ENCODE measurements at places on chromosomes 5 and 9.

DNA sequence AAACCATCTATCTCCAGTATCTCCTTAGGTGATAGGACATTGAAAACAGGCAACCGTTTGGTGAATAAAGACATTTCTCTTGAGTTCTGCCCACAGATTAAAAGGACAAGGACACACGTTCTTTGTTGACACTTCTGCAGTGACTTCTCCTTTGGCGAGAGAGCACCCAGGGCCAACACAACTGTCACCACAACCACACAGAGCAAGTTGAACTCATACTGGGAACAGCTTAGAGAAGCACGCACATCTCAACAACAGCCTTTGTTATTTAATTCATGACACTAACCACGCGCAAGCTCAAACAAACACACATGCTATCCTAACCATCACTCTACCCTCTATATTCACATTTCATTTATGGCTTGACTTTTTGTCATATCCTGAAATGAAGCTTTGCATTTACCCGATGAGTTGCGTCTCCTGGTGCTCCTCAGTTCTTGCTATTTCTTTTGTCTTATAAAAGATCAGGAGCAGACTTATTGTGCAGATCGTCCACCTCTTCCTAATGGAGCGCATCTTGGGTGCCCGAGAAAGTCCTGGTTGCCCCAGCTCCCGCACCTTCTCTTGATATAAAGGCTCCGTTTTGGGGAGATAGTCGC lies 543 bp downstream of the ST8SIA4 start:
- no peak for DNase-seq

DNA sequence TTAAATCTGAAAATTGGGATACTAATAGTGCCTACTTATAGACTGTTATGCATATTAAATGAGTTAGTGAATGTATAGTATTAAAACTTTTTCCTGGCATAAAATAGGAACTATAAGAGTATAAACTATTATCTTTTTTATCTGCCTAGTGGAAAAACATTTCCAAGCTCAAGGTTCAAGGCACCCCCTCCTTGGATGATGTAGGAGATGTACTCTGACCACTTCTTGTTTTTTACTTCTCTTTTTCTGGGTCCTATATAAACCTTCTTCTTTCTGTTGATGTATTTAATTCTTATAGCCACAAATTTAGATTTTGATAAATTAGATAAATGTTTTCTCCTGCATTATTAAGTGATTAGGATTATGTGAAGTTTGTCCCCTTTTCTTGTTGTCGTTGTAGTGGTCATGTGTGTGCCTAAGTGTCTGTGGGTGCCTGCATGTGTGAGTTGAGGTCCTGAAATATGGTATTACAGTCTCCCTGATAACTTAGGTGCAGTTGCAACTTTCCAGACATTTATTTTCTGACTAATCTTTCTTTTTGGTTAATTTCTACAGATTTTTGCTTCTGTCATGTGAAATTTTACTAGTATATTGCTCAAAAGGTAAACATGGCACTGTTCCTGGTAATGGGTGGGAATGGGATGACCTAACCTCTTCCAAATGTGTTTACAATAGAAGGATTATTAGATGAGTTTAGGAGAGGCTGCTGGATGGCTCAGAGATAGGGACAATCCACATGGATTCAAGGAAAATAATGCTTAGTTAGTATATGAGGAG lies 160.8 kb upstream of the CDKN2B start:
- no peak for DNase-seq

- DNase-seq = no peak
Observed at GRCh38 chr9:104984542-104984941, 56.6 kb upstream of the ABCA1 start.

- no peak for DNase-seq
Observed at GRCh38 chr5:33737697-33738096, 154.1 kb downstream of the ADAMTS12 start.

DNA sequence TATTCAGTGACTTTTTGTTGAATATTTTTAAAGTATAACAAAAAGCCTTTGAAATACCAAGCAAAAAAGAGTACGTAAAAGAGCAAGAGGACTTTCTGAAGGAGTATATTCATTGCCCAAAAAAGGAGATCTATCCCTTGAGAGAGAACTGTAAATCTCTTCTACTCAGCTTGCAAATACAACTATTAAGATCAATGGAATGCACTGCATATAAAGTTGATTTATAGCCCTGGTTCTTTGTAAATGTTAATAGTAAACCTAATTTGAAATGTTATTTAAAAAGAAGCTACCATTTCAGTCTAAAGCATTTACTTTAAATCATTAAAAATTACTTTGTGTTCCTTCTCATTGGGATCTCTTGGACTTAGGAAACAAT lies 168.1 kb downstream of the PDE4D start:
- DNase-seq = no peak

DNA sequence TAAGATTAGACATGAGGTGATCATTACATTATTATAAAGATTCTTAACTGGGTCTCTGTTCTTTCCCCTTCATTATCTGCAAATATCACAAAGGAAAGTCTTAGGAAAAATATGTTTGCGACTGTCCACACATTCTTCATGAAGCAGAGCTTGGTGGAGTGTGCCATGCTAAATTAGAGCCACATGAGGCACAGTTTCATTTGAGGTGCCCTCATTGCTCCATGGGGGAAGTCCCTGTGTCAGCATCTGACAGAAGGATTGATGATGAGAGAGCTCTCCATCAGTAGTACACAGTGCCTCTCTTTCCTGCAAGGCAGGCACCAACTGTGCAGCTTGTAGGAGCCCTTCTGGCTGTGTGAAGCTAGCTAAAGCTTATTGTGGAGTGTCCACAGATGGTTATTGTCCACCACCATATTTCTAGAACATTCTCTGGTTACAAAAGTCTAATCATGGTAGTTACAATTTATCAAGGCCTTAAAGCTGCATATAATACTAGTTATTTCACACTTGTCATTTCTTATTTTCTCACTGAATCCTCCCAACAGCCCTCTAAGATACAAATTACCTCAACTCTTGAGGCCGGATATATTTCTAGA lies 63.9 kb downstream of the C9orf152 start:
- DNase-seq = no peak

- no peak for DNase-seq
Observed at GRCh38 chr9:14238079-14238478, 75.9 kb downstream of the NFIB start.

- DNase-seq = no peak
Observed at GRCh38 chr9:129282731-129283211, 104.7 kb upstream of the IER5L start.

DNA sequence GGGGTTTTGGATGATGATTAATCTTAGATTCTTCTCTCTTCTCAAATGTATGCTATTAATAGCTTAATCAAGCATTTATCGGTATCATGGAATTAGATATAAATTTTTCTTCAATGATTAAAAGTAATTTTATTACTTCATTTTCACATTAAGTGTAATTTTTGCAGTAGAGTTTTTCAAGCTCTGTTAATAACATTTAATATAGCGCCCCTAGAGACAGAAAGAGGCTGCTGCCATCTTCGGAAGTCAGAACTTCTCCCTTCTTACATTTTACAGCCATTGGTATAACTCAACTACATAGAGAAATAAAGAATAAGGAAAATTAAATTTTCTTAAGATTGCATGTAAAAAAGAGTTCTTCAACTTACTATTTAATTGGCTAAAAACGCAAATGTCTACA lies 540.3 kb downstream of the GABRG2 start:
- DNase-seq = no peak

DNA sequence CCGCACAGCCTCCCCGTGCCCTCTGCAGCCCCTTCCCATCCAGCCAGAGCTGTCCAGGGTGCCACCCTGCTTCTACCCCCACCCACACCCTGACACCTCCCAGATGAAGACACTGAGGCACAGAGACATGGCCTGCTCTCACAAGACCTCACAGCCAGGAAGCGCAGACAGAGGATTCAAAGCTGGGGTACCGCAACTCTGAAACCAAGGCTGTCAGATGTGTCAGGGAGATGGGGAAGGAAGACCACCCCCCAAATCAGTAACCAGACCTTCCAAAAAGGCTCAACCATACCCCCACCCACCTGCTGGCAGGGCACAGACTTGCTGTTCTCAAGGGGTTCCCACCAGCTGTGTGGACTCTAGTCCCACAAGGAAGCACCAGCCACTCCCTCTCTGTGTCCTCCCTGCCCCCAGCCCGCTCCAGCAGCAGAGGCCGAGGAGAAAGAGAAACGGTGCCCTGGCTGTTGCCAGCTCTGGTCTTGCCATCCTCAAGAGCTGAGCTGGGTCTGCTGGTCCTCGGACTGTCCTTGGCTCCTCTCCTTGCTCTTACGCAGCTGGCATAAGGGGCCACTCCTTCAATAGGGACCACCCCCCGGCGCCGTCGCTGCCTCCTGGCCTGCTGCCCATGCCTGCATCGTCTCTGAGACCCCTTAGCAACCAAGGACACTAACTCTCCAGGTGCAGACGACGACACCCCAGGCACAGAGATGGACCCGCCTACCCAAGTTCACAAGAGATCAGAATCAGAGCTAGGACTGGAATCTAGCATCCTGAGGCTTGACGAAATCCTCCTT lies 699 bp downstream of the AKNA start:
- DNase-seq = no peak

Measured in stimulated activated CD8-positive, alpha-beta memory T cell treated with anti-CD3 and anti-CD28 coated beads, Interleukin-15, amount 100 ng/mL, for 4 hours (primary cell).